Lung (tissue), 17 donors: ENCODE measurements at places on chromosomes 11 and 22.

DNA sequence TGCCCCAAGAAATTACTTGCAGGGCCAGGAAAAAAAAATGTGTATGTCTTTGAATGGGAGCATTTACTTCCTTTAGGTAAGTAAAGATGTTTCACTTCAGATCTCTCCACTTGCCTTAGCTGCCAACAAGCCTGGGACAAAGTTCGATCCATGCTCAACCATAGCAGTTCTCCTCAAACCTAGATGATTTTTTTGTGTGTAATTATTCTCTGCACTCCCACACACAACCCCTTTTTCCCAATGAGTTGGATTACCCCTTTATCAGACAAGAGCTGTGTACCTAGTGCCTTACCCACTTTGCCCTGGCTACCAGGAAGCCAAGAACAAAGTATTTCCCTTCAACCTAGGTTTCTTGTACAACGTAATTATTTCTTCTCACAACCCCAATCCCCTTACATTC is 35.6 kb downstream of the TPBGL start:
- H3K4me3 ChIP-seq = no peak overlapping the region
- DNase-seq = no peak
- H3K27me3 ChIP-seq = no peaks in the 10 kb centered on the region
- H3K4me1 ChIP-seq = no peaks in the 10 kb centered on the region
- peaks cover 41% of the 10 kb centered on the region for H3K36me3 ChIP-seq

DNA sequence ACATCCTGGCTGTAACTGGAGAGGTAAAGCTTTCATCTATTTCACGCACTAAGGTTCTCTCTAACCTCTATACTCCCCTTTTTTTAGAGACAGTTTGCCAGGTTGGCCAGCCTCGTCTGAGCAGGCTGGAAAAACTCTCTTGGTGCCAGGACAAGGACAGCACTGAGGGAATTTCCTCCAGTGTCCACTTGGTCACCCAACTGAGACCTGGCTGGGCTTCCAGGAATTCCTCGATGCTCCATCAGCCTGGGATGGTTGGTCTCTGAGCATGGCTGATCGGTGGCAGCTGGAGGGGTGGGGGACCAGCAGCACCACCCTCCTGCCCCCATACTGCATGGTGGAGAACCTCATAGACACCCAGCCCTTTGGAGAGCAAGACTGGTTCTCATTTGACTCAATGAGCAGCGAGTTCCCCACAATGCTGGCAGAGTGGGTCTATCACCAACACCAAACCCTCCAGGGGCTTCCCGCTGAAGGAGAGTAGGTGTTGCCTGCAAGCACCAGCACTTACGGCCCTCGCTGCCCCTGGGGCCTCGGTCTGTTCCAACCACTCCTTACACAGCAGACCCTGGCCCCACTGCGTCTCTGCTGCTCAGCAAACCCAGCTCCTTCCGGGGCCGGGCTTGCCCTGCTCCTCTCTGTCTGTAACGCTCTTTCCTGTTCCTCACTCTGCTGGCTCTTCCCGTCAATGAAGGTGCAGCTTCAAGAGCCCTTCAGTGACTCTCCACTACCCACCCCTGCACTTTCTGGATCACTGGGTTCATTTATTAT is 122.2 kb downstream of the ST3GAL4 start:
- H3K27ac ChIP-seq = no peak overlapping the region
- no peak overlapping the region for H3K4me3 ChIP-seq
- no peaks in the 10 kb centered on the region for H3K27me3 ChIP-seq
- DNase-seq = no peak
- H3K36me3 ChIP-seq = no peaks in the 10 kb centered on the region

DNA sequence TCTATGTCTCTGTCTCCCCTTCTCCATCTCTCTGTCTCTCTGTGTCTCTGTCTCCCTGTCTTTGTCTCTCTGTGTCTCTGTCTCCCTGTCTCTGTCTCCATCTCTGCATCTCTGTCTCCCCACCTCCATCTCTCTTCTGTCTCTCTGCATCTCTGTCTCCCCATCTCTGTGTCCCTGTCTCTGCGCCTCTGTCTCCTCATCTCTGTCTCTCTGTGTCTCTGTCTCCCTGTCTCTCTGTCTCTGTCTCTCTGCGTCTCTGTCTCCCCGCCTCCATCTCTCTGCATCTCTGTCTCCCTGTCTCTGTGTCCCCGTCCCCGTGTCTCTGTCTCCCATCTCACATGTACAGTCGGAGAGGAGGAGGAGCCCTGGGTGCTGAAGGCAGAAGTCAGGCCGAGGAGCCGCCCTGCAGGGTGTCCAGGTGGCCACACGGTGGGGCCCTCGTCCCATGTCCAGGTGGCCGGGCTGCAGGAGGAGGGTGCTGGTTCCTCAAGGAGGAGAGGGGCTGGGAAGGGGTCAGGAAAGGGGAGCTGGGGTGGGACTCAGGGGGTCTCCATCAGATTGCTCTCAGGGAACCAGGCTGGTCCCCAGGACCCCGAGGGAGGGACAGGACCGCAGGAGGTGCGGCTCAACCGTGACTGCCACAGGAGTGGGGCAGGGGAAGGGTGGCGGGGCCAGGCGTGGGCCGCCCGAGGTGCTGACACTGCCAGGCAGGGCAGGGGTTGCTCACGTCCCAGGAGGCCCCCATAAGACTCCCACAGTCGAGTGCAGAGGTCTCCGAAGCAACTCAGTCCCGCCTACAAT is 25.6 kb upstream of the TH start:
- no peaks in the 10 kb centered on the region for H3K27me3 ChIP-seq
- H3K4me1 ChIP-seq = no peaks in the 10 kb centered on the region
- no peak overlapping the region for H3K4me3 ChIP-seq
- DNase-seq = peak; percentile 72

- H3K4me3 ChIP-seq = no peak overlapping the region
- no peaks in the 10 kb centered on the region for H3K36me3 ChIP-seq
- DNase-seq = no peak
- H3K27me3 ChIP-seq = no peaks in the 10 kb centered on the region
- peaks cover 8% of the 10 kb centered on the region for H3K4me1 ChIP-seq
- no peak overlapping the region for H3K27ac ChIP-seq
Observed at GRCh38 chr11:92136797-92137196, 87.8 kb upstream of the FAT3 start.

DNA sequence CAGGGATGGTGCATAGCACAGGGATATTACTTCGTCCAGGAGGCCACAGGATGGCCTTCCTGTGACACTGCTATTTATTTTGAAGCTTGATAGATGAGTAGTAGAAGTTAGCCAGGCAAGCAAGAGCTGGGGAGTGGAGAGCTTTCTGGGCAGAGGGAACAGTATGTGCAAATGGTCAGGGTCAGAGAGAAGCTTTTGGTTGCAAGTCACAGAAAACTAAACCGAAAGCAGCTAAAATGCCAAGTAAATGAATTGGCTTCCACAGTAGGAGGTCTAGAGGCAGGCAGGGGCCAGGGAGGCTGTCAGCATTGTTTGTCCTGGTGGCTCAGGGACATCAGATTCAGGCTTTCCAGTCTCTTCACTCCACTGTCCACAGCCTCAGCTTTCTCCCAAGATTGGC is 247.5 kb downstream of the GRIK4 start:
- H3K27ac ChIP-seq = no peak overlapping the region
- H3K36me3 ChIP-seq = no peaks in the 10 kb centered on the region
- no peaks in the 10 kb centered on the region for H3K27me3 ChIP-seq
- no peak overlapping the region for H3K4me3 ChIP-seq
- no peaks in the 10 kb centered on the region for H3K4me1 ChIP-seq

DNA sequence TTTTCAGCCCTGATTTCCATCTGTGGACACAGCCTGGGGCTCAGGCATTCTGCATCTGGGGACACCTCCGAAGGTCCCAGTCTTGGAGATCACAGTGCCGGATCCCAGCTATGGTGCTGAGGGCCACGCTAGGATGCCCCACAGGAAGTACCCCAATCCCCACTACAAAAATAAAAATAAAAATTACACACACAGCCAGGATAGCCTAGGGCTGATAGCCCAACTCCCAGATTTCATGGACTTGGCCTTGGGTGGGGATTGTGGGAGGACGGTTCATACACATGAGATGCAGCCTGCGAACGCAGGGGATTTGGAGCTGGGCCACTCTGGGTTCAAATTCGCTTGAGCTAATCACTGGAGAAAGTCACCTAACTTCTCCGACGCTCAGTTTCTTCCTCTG is 237.7 kb downstream of the BUD13 start:
- H3K36me3 ChIP-seq = no peaks in the 10 kb centered on the region
- no peak for DNase-seq
- no peak overlapping the region for H3K27ac ChIP-seq
- no peak overlapping the region for H3K4me3 ChIP-seq
- no peaks in the 10 kb centered on the region for H3K4me1 ChIP-seq

- peak overlapping the region; percentile 60 for H3K27ac ChIP-seq
- DNase-seq = peak; percentile 43
- no peaks in the 10 kb centered on the region for H3K4me1 ChIP-seq
- no peaks in the 10 kb centered on the region for H3K36me3 ChIP-seq
- no peaks in the 10 kb centered on the region for H3K27me3 ChIP-seq
- no peak overlapping the region for H3K4me3 ChIP-seq
Observed at GRCh38 chr11:111634981-111635705, 32.9 kb downstream of the SIK2 start.

DNA sequence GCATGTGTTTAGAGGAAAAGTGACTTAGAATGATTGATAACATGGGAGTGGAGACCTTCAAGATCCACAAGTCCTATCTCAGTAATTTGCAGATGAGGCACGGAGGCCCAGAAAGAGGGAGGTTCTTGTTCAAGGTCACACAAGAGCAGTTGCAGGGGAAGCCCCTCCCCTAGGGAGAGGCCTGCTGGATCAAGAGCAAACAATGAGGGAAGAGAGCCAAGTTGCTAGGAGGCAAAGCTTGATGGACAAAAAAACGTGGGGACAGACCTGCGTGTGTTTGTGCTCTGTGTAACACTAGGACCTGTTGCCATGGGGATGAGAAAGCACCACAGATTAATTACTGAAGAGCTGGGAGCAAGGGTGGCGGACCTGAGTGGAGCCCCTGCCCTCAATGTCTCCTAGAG is 6.4 kb upstream of the MFRP start:
- no peaks in the 10 kb centered on the region for H3K27me3 ChIP-seq
- DNase-seq = peak; percentile 75
- H3K27ac ChIP-seq = peak overlapping the region; percentile 73
- no peaks in the 10 kb centered on the region for H3K36me3 ChIP-seq

GRCh38 chr22:17132112-17132511 is 11.0 kb upstream of the TMEM121B start:
- no peaks in the 10 kb centered on the region for H3K27me3 ChIP-seq
- no peaks in the 10 kb centered on the region for H3K4me1 ChIP-seq
- H3K4me3 ChIP-seq = no peak overlapping the region
- H3K27ac ChIP-seq = no peak overlapping the region
- H3K36me3 ChIP-seq = no peaks in the 10 kb centered on the region

GRCh38 chr22:40051322-40051721 is 56.6 kb downstream of the FAM83F start:
- H3K36me3 ChIP-seq = no peaks in the 10 kb centered on the region
- no peak overlapping the region for H3K27ac ChIP-seq
- peaks cover 13% of the 10 kb centered on the region for H3K4me1 ChIP-seq
- H3K4me3 ChIP-seq = no peak overlapping the region

DNA sequence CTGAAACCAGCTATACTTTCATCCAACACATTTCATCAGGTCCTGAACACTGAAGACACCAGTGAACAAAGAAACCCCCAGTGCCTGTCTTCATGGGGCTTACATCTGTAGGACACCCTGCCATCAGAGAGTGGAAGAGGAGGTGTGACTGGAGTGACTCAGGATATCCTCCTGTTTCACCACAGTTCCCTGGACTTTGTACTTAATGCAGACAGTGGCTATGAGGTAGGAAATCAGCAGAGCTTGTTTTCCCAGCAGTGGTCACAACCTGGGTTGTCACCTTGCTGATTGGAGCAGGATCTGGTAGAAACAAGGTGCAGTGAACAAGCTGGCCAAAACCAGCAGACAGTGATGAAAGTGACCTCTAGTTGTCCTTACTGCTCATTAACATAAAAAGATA is 128.8 kb downstream of the KIRREL3 start:
- no peaks in the 10 kb centered on the region for H3K27me3 ChIP-seq
- H3K27ac ChIP-seq = no peak overlapping the region

GRCh38 chr11:121464352-121464946 is 11.7 kb upstream of the SORL1-AS1 start:
- no peaks in the 10 kb centered on the region for H3K27me3 ChIP-seq
- peaks cover 14% of the 10 kb centered on the region for H3K4me1 ChIP-seq
- no peaks in the 10 kb centered on the region for H3K36me3 ChIP-seq
- no peak overlapping the region for H3K27ac ChIP-seq
- no peak overlapping the region for H3K4me3 ChIP-seq
- DNase-seq = no peak

DNA sequence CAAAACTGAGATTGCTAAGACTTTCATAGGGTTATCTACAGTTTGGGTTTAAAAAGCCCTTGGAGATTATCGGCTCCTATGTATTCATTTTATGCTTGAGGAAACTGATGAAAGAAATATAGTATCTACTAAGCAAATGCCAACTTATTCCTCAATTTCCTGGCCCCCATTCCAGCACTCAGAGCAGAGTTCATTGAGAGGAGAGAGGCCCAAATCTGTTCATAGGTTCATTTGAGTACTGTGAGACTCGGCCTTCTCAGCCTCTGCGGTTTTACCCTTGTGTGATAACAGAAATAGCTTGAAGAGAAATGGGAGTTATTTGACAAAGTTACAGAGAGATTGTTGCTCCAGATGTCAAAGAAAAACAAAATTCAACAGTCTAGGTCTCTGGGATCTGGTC is 226.7 kb upstream of the ARHGAP42 start:
- H3K4me3 ChIP-seq = no peak overlapping the region
- no peaks in the 10 kb centered on the region for H3K36me3 ChIP-seq
- no peaks in the 10 kb centered on the region for H3K27me3 ChIP-seq
- no peak overlapping the region for H3K27ac ChIP-seq

DNA sequence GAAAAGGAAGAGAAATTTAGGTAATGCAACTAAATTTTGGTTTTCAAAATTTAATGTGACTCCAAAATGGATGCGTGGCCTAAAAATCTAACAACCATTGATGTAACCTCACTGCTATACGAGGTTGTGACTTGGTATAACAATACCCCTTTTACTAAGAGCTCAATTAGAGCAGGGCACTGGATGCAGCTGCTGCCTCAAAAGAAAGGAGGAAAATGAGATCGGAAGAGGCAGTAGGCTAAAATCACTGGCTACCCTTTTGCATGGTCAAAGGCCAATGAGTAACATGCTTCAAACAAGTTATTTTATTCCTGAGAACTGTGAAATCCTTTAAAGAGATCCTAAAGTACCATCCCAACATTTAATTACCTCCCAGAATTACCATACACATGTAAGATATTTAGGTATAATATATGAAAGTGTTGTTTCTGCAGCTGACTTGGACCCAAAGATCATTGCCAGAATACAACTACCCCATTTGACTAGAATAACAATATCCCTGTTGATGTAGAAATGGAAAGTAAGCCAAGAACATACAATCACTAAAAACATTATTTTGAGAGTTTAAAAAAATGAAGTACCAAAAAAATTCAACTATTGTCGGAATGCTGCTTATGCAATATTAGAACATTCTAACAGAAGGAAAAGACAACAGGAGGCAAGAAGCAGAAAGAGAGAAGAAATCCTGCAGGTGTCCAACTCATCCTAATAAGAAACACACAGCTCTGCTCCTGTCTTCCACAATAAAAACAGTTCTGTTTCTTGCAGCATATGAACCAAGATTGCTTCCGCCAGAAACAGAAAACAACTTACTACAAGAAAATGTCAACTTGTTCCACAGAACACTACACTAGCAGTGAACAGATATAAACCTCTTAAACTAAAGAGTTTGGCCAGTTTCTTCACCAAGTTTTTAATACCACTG is 15.0 kb downstream of the SIK3 start:
- H3K4me3 ChIP-seq = no peak overlapping the region
- no peaks in the 10 kb centered on the region for H3K36me3 ChIP-seq
- DNase-seq = no peak

GRCh38 chr11:111148953-111149352 is 96.6 kb upstream of the POU2AF2 start:
- DNase-seq = no peak
- no peaks in the 10 kb centered on the region for H3K36me3 ChIP-seq
- H3K4me1 ChIP-seq = no peaks in the 10 kb centered on the region
- no peaks in the 10 kb centered on the region for H3K27me3 ChIP-seq
- no peak overlapping the region for H3K4me3 ChIP-seq
- no peak overlapping the region for H3K27ac ChIP-seq
